Stimulated activated CD8-positive, alpha-beta memory T cell treated with anti-CD3 and anti-CD28 coated beads, Interleukin-4, amount 100 ng/mL, for 4 hours (primary cell): ENCODE measurements at places on chromosomes 1 and 21.

- no peak for DNase-seq
Measured at GRCh38 chr1:208423526-208423925, 179.3 kb upstream of the PLXNA2 start.

DNA sequence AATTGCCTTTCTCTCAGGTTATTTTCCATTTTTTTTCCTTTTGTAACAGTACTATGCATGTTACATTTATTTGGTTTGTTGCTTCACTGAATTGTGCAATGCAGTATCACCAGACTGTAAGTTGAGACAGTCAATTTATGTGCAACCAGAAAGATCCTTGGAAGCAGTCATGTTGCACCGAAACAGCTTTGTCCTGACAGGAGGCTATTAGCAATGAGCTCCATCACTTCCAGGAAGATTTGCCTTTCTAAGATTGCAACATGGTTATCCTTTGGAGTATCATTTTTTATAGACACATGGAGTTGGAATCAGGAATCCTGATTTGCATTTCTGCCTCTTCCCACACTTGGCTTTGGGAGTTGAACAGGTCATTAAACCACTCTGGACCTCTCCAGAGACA lies 84.5 kb upstream of the ST6GALNAC5 start:
- DNase-seq = no peak

DNA sequence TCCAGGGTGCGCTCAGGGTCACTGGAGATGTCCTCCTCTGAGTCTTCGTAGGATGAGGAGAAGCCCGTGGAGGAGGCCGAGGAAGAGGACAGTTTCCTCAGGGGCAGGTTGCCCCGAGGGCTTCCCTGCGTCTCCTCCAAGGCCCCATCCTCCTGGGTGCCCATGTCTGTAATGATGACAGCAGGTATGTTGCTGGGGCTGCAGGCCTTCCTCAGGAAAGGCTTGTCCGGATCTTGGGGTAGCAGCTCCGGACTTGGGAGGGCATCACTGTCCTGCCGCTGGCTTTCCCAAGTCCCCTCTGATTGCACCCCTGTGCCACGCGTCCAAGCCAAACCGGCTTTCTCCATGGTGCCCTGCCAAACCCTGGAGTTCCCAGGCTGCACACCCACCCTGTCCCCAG lies 3.5 kb downstream of the ITPKB start:
- DNase-seq = no peak

DNA sequence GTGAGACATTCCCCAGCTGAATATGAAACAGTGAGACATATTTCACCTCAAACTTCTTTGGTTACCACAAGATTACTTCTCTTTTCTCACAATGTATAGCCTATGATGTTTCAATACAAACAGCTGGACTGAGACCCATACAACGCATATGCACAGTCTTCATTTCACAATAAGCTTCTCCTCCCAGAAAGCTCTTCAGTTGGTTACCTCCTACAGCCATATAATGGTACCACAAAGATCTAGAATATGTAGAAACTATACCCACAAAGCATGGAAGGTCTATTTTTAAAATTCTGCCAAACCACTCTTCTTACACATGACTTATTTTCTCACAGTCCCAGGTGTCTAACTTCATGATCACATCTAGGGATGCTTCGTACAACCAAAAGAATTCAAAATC lies 70.8 kb downstream of the JAK1 start:
- DNase-seq = no peak

- DNase-seq = no peak
Measured at GRCh38 chr1:167937709-167938010, 788 bp upstream of the MPC2 start.

GRCh38 chr21:31988492-31989290 lies 115.9 kb downstream of the HUNK start:
- DNase-seq = no peak

DNA sequence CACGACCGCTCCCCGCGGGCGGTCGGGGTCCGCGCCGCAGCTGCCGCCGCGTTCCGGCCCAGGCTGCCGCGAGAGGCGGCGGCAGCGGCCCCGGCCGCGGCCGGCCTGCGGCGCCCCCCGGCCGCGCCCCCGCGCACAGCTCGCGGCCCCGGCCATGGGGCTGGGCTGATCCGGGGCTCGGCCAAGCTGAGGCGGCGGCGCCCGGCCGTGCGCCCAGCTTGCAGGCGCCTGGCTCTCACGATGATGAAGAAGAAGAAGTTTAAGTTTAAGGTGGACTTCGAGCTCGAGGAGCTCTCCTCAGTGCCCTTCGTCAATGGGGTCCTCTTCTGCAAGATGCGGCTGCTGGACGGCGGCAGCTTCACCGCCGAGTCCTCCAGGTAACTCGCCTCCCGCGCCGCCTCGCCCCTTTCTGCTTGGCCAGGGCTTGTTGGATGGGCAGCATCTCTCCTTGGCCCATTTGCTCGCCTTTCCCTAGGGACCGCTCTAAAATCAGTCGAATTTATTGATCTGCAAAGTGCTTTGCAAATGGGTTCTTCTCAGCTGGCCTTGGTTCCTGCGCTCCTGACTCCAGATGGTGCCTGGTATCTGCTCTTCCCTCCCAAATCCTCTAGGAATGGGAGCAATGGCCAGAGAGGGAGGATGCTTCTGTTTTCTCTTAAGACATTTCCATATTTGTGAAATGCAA lies 431 bp downstream of the EEIG2 start:
- no peak for DNase-seq

DNA sequence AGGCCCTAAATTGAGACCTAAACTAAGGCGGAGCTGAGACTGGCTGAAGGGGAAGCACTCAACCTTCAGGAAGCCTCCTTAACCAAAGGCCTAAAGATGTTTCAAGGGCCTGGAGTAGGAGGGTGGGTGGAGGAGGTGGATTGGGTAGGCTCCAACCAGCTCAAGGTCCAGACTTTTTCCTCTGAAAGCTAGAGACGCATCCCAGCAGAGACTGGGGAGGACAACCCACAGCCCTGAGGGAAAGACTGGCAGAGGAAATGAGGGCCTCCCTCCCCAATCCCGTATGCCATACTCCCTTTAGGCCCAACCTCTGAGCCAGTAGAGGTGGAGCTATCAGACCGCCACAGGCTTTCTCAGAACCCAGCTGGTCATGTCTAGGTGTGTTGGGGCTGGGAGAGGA lies 1.1 kb downstream of the ECM1 start:
- DNase-seq = no peak

GRCh38 chr21:38500073-38500472 lies 1.8 kb upstream of the ERG start:
- no peak for DNase-seq

DNA sequence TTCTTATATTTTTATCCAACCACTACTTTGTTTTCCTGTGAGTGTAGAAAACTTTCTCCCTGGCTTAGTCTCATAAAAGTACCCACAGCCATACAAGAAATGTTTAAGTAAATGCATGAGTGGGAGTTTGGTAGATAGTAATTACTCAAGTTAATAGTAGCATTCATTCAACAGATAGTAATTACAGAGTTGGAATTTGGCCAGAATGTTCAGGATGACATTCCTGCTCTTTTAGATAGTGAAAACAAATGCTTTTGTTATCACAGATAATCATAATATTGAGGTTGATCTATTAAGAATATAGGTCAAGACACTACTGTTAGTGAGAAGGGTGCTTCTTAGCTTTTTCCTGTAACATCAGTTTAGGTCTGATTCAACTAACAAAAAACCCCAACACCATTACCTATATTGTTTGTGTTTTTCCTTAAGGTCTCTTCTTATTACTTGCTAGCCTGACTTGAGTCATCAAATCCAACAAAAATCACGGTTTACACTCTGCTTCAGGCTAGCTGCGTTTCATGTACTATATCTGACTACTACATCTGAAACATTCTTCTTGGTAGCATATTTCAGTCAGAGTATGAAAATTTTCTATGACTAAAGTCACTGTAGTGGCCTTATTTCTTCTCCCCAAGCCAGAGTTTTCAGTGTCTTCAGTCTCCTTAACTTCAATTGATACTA lies 163.7 kb downstream of the HS2ST1 start:
- no peak for DNase-seq
